ENCODE measurements at places on chromosomes 7 and 10. TPM values are rescaled to one million over a fixed set of nuclear protein-coding genes. Genes with fewer than 3 reads are reported as not detected.

GRCh38 chr10:125193306-125193877 lies 33.0 kb upstream of the CTBP2 start:
- DNase-seq: no peak

DNA sequence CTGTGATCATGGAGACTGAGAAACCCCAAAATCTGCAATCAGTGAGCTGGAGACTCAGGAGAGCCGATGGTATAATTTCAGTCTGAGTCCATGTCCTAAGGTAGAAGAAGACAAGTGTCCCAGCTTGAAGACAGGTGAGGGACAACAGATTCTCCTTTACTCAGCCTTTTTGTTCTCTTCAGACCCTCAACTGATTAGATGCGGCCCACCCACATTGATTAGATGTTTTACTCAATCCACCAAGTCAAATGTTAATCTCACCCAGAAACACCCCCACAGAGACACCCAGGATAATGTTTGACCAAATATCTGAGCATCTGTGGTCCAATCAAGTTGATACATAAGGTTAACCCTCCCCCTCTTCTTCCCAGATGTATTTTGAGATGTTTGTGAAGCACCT lies 131.2 kb downstream of the PFKFB3 start:
- no peak for DNase-seq

DNA sequence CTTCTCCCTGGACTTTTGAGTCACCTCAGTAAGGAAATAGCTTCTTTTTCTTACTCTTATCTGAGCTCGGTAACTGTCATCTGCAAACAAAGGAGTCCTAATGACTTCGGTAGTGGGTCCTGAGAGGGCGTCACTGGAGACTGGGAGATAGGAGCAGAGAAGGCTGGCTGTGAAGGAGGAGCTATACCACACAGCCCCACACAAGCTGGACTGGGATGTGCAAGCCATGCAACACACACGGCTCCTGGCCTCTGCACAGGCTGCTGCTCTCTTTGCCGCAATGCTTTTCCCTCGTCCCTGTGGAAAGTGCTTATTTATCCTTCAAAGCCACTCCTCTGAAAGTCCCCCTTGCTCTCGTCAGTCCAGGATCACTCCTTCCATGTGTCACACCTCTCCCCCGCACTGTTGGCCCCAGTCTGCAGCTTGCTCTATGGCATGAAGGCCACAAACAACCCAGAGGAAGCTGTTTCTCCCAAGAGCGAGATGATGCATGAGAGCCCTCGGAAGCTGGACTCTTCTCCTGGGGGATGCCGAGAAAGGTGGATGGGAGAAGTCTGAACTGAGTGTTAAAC lies 14.9 kb downstream of the TMEM273 start:
- no peak for DNase-seq

The LLCFC1 gene
- total RNA-seq: not detected

GRCh38 chr7:77983973-77984372 lies 185.4 kb downstream of the PHTF2 start:
- no peak for DNase-seq

The DPP6 gene
- total RNA-seq: 0.49 TPM

DNA sequence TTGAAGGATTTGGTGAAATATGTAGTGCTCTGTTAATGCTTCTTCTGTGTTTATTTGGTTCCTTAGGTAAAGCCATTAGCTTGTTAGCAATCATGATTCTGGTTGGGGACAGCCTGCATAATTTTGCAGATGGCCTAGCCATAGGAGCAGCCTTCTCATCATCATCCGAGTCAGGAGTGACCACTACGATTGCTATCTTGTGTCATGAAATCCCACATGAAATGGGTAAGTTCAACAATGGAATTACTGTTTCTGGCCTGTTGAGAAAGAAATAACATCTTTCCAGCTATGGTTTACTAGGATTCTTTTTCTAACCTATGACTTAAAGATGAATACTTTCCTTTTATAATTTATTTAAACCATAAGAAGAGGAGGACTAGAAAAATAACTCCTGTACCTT lies 48.9 kb downstream of the SLC39A12 start:
- DNase-seq: no peak

The TIMM23 gene
- 57.6 TPM for total RNA-seq

GRCh38 chr10:130721971-130722370 lies 585.8 kb downstream of the GLRX3 start:
- DNase-seq: no peak
